AG10803 (cell line): ENCODE measurements at places on chromosomes 1 and 21.

DNA sequence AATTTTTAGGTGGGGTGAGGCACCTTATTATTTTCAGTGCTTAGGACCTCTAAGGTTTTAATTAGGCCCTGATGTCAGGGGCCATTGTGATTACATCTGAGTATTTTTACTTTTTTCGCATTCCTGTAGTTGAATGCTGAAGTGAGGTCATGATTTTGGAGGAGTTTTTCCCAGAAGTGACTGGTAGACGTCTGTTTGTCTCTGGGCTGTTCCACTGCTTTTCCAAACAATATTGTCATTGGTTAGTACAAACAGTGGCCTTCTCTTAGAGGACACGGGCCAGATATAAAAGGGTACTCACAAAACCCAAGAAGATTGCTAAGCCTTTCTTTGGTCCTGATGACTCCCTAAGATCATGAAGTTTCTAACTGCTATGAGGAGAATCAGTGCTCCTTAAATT, 7.6 kb upstream of the RASAL2 start:
- DNase-seq, result no peak

GRCh38 chr1:224732377-224733026, 116.4 kb downstream of the CNIH3 start:
- no peak for DNase-seq

- no peak for DNase-seq
These were observed 5.3 kb downstream of the PUSL1 start for GRCh38 chr1:1313500-1314236.

DNA sequence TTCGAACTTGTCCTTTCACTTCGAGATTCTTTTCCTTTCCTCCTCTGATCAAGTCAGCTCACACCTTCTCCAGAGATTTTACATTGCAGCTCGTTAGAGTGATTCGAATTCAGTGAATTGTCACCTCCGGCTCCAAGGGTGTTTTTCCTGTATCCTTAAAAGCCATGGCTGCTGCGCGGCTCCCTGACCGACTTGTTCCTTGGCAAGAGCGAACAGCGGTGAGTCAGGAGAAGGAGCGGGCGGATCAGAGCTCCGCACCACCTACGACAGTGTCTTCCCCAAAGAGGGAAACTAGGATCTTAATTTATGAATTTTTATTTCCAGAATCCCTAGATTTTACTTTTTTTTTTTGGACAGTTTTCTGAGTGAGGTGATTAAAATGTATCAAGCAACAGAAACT, 204.4 kb upstream of the ADGRL2 start:
- DNase-seq, result no peak

GRCh38 chr1:3577711-3578432, 33.4 kb downstream of the MEGF6 start:
- no peak for DNase-seq

DNA sequence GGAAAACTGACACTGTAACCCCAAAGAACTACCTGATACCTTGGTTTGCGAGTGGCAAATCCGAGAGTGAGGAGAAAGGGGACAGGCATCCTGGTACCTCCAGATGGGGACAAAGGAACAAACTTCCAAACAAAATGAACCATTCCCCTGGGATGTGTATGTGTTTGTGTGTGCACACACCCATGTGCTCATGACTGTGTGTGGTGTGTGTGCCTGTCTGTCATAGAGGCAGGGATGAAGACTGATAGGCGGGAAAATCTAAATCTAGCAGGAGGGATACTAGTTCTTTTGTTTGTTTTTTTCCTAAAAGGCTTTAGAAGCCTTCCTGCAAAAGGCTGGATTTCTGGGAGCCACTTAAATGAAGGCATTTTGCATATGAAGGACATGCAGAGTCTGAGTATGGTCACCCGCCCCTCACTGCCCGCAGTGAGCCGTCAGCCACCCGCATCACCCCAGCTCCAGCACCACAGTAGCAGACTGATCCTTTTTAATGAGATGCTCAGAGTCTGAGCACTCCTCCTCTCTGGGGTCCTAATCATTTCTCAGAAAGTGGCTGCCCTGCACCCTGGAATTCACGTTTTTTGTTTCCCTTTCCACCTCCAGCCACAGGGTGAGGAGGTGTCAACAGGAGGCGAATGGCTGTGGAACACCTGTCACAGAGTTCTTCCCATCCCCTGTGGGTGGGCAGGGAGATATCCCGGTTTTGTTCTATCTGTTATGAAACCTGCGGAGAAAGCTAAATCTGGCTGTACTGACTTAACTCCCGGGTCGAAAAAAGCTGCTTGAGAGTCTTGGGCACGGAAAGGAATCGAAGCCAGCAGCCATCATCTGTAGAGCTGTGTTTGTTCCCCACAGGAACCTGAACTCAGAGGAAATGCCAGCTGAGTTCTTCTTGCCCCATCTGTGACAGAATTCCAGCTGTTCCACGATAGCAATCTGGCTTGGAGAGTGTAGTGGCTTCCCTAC, 34.9 kb downstream of the UTP25 start:
- DNase-seq, result peak; percentile 24

DNA sequence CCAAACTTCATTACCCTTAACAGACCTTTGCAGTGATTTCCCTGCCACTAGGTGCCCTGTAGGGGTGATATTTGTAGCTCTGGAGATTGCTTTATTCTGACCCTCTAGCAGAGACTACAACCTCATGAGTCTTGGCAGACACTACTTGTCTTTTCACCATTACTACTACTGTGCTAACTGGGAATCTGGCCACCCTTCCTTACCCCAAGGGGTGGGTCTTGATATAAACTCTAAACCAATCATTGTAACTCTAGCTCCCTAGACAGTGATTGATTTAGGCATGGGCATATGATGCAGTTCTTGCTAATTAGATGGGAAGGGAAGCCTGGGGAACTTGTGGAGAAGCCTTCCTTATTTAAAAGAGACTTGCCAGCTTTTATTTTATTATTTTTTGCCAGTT, 3.9 kb downstream of the KPNA6 start:
- DNase-seq, result peak; percentile 17

- DNase-seq, result no peak
These were observed 10.2 kb downstream of the PTPN14 start for GRCh38 chr1:214541206-214541605.

GRCh38 chr1:86913399-86913895, 479 bp downstream of the SELENOF start:
- DNase-seq, result peak; percentile 51

DNA sequence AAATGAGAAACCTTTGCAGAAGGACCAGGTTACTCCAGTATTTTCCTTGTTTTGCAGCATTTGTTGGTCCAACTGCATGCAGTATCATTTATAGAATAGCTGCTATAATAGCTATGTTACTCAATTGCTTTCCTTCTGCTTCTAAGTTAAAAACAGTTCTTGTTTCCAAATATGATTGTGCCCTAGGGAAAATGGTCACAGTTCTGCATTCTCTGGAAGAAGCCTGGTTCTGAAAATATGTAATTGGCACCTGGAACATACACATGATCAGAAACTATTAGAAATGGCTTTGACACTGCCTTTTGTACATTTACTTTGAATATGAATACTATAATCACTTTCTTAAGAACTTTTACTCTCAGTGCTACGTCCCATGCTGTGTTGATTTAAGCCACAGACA, 33.6 kb downstream of the HENMT1 start:
- DNase-seq, result peak; percentile 14

DNA sequence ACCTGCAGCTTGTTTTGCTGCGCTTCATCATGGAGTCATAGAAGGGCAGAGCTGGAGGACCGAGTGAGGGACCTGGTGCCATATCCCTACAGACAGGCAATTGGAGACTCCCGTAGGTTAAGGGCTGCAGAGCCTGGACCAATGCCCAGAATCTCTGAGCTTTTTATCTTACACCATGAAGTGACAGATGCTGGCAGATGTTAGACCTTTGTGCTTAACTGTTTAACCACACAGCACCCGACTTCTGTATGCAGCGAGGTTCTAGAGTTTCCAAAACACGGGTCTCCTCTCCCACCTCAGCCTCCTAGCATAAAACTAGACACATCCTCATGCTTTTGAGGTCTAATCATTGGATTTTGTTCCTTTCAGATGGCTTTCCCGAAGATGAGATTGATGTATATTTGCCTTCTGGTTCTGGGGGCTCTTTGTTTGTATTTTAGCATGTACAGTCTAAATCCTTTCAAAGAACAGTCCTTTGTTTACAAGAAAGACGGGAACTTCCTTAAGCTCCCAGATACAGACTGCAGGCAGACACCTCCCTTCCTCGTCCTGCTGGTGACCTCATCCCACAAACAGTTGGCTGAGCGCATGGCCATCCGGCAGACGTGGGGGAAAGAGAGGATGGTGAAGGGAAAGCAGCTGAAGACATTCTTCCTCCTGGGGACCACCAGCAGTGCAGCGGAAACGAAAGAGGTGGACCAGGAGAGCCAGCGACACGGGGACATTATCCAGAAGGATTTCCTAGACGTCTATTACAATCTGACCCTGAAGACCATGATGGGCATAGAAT, 47.6 kb downstream of the B3GALT5 start:
- DNase-seq, result peak; percentile 81
